ENCODE measurements at places on chromosomes 2 and 18.

DNA sequence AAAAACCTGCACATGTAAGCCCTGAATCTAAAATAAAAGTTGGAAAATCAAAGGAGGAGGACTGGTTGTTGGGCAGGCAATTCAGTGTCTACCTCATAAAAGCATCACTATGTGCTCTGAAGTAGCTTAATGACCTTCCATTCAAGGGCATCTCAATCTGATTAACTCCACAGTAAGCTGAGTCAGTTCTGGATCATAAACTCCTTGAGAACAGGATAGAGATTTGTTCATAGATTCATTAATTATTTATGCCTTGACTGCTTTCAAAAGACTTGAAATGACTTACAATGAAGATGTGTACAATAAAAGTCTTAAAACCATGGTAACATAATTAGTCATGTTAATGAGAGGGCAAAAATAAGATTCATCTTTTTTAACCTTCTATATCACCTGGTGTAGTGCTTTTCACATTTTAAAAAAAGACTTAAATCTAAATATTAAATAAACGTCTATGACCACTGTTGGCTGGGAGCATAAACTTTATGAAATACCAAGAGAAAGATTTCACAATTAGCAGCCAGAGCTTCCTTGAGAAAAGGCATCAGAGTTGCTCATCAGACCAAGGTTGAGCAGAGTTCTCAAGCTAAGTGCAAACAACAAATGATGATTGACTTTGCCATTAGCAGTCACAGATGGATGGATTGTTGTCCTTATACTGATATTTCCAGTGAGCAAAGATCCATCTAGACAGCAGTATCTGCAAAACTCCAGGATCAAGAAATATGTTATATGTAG lies 237.3 kb upstream of the THUMPD2 start:
- no peak for DNase-seq

GRCh38 chr2:237154082-237154638 lies 68.5 kb downstream of the COPS8 start:
- no peak for DNase-seq

DNA sequence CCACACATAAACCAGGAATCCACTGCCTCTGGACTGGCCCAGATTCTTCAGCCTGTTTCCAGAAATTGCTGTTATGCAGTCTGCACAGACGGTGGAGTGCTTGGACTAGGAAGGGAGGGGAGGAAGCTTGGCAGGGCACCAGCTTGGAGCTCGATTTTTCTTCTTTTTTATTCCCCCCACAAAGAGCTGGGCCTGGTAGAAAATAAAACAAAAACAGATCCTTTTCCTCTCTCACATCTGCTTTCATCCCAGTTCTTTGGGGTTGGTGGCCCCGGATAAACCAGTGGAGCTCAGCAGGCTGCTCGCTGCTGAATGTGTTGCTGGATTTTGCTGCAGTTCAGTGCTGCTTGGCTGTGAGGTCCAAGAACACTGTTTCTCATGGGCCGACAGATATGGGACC lies 16.0 kb downstream of the LRRTM1 start:
- no peak for DNase-seq

GRCh38 chr2:192345287-192345686 lies 150.6 kb upstream of the TMEFF2 start:
- DNase-seq: no peak

DNA sequence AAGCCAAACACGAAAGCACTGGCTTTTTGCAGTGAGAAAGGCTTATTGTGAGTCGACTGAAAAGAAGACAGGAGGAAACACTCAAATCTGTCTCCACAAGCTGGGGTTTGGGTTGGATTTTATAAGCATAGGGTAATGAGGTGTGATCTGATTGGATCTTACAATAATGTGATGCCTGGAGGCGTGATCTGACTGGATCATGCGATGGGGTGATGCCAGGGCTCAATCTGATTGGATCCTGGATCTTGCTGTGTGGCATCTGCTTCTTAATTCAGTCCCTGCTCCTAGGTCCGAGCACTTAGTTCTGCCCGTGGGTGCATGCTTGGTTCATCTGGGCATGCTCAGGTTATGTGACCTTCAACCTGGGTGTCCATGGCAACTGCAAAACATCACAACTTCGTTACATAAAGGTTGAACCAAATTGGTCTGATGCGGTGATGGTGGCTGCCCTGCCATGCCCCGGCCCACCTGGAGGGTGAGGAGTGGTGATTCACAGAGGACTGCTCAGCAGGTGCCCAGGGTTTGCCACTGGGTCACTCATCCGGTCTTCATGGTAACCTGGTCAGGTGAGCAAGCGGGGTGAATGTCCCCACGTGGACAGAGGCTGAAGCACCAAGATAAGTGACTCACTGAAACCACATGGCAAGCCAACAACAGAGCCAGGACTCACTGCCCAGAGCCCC lies 111.0 kb downstream of the KCNF1 start:
- DNase-seq: no peak

DNA sequence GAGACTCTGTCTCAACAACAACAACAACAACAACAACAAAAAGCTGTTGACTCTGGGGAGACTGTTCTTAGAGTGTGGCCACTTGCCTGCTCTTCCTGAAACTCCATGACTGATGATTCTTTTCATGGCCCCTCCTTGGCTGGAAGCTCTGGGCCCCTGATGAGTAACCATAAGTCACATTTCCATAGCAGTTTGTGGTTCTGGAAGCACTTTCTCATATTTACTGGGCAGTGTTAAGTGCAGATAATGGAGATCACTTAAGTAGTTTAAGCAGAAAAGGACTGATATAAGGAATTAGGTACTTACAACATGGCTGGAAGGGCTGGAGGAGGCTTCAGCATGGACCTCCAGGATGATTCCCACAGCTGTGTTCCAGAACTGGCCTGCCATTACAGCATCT lies 147.3 kb upstream of the DLX2 start:
- no peak for DNase-seq

- DNase-seq: no peak
Observed at GRCh38 chr2:133737242-133737993, 169.2 kb upstream of the NCKAP5 start.

DNA sequence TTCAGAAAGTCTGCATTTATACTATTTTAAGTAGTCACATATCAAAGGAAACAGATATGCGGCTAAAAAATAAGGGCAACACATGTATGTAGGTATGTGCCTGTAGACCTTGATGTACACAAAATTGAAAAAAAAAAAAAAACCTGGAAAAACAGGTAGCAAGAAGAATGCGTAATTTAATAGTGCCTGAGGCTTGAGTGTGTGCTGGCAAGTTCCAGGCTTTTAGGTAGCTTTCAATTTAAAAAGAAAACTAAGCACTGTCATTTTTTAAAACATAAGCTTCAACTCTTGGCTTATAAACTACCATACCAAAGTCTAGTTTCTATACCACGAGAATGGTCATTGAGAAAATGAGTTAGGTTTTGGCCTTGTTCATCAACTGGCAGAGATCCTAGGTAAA lies 72.3 kb downstream of the OTX1 start:
- no peak for DNase-seq

- no peak for DNase-seq
Observed at GRCh38 chr2:37085731-37086147, 1.4 kb downstream of the GPATCH11 start.

DNA sequence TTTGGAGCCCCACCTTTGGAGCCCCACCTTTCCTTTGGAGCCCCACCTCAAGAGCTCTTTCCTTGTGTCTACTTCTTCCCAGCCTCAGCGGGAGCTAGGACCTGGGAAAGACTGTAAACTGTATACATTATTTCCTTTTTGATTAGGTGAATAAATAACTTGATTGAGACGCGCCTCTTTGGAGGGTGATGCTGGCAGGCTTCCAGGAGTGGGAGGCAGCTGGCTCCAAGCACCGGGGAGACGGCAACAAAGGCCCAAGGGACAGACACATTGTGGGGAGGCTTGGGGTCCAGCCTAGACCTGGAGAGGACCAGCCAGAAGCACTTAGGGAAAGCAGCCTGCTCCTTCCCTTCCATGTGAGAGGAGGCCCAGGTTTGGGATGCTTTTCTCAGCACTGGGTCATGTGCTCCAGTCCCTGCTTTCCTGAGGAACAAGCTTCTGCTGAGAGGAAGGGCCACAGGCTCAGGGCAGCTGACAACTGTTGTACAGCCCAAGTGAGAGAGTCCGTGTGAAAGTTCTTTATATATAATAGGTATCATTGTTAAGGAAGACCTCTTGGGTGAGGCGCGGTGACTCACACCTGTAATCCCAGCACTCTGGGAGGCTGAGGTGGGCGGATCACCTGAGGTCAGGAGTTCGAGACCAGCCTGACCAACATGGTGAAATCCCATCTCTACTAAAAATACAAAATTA lies 297.2 kb upstream of the SLC14A2 start:
- DNase-seq: no peak

- DNase-seq: no peak
Observed at GRCh38 chr2:207567671-207568070, 37.9 kb downstream of the CREB1 start.

DNA sequence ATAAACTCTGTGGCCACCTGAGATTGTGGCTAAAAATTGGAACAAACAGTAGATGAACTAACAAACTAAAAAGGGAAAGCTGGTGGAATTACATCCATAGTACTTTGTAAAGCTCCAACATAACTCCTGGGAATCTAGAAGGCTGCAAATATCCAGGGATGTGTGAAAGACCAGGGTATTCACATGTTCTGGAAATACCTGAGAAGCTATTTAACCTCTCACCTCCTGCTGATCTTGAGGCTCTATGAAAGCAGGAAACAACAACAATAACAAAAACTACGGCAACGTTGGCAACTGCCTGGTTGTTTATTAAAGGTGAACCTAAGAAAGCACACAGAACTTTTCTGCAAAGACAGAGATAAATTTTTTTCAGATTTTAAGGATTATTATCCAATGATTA lies 171.3 kb downstream of the CCDC178 start:
- DNase-seq: no peak

- no peak for DNase-seq
Observed at GRCh38 chr2:60998628-60999545, 18.6 kb upstream of the PEX13 start.

GRCh38 chr2:138503087-138503442 lies 1.5 kb downstream of the SPOPL start:
- DNase-seq: no peak

- no peak for DNase-seq
Observed at GRCh38 chr2:238564286-238564920, 137.7 kb downstream of the ASB1 start.

DNA sequence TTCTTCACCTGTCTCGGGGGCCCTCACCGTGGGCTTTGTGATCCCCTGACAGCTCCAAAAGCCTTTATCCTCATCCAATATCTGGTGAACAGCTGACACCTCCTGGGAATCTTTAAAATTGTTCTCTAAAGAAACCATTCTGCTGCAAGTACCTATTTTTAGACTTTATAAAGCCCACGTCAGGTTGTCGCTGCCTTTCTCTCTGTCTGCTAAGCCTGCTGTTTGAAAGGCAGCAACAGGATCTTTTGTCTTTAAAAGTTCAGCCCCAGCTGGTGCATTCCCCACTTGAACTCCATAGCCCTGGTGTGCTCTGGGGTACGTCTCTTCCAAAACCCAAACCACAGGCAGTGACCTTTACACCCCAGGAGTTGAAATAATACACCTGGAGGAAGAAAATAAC lies 145.0 kb downstream of the NEDD4L start:
- DNase-seq: no peak

DNA sequence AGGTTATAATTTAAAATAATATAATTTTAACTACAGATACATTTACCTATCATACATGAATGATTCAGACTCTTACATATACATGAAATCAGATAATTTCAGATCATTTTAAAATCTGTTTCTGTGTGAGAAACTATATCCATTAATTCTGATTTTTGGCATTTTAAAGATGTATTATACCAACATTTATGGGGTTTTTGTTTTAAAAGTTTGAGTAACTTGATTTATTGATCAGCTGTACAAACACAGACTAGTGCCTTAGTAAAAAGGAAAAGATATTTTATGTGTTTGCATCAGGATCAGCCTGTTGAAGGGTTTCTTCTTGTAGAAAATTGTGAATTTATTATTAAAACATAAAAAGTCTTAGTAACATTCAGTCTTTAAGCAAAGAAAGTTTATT lies 59.9 kb downstream of the KIAA1328 start:
- no peak for DNase-seq

DNA sequence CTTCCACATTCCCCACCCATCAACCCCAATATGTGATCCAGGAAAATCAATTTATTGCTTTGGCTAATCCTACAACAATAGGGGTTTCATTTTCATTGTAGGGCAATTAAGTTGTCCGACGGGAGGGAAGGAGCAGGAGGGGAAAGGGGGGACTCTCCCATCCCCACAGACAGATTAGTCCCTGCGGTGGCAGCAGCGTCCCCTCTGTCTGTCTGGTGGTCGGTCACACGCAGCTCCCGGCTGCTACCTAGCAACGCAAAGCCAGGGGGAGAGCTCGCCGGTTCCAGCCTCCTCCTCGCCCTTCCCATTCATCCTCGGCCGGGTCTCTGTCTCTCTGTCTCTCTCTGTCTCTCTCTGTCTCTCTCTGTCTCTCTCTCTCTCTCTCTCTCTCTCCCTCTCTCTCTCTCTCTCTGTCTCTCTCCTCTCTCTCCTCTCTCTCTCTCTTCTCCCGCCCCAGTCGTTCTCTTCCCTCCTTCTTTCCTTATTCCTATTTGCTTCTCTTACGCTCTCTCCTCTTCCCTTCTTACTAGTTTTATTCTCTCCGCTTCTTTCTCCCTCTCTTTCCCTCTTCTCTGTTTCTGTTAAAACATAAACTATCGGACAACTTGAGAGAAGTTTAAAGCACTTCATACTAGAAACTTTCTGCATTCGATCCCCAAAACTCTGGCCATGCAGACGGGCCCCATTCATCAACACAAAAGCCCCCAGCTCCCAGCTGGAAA lies 1.2 kb downstream of the LRP2 start:
- no peak for DNase-seq

GRCh38 chr2:24451805-24452501 lies 39.1 kb upstream of the NCOA1 start:
- no peak for DNase-seq

DNA sequence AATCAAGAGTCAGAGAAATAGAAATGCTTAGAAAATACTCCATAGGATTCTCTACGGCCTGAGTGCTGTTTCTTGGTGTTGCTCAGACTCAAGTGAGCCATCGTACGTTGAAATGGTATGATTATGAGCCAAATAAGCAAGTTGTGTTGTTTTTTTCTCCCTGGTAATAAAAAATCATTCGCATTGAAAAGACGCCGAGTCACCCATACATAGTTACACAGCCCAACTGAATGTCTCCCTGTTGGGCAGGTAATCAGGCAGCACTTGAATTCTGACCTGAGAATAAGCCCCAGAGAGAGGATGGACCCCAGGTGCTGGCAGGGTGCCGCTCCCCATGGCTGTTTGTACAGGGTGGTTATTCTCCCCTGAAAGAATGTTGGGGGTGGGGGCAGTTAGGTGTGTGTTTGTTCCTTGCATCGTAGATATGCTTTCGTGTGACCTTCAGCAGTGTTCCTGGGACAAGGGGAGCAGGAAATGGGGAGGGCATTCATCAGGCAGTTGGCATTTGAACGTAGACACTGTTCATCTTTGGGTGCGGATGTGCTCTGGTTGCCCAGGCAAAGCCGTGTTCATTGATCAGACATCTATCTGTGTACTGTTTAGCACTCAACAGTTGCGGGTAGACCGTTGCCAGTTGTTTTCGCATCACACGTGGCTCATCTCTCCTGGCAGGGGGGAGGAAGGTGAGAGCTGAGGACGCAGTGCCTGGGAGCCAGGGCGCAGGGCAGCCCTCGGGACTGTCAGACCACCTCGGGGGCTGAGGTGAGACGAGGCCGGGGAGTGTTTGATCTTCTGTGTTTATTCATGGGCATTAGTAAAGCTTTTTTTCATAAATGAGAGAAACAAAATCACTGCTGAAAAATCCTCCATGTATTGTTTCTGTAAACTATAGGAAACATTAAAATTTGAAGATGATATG lies 27.3 kb downstream of the MTCL1 start:
- no peak for DNase-seq
